ENCODE measurements at places on chromosomes 4 and X. TPM values are rescaled to one million over a fixed set of nuclear protein-coding genes. Genes with fewer than 3 reads are reported as not detected.

ZCCHC12 gene
- polyA plus RNA-seq = 0.70 TPM

PPP1R2C gene
- not detected for polyA plus RNA-seq

DNA sequence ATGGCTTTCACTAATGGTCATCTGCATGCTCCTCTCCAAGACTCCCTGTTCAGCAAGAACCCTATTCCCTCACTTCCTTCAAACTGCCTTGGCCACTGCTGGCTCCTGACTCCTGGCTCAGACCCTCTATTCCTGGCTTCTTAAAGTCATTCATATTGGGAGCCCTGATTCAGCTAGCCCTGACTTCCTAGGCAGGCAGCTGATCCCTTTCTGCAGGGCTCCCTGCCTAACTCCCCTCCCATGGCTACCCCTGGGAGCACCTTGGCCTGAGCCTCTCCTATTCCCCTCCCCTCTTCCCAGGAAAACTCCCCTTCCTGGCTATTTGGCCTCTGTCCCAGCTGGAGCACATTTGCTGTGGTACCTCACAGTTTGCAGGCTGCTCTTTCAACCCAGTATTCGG is 154.9 kb upstream of the PJA1 start:
- DNase-seq = no peak

DNA sequence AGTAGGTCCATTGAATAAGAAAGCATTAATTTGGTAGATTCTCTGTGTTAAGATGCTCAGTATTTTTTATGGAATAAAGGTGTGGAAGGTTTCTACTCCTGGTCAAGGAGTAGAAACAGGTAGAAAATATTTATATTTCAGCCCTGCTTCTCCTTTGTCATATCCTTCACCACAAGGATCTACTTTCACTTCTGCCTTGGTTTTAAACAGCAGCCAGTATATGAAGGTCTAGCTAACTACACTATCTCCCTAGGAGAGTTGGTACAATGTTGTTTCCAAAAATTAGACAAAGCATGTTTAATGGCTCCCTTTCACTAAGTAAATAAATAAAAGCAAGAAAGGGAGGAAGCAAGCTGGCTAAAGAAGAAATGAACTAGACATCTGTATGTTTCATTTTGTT is 44.6 kb upstream of the GYPA start:
- no peak for DNase-seq

GRCh38 chr4:152773953-152774352 is 5.6 kb downstream of the TIGD4 start:
- no peak for DNase-seq

DNA sequence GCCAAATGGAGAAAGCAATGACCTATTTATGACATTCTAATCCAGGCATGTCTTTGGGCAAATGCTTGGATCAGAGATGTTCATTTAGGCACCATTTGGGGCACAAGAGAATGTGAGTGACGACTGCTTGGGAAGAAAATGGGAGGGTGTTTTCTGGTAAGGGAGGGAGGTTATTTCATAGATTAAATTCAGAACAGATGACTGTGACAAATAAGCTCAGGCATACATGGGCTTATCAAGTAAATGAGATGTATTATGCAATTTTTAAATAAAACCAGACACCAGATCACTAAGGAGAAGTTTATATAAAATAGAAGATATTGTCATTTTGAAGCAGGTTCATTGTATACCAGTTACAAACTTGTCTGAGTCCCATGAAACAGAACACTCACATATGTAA is 71.4 kb upstream of the UGT8 start:
- DNase-seq = no peak

DNA sequence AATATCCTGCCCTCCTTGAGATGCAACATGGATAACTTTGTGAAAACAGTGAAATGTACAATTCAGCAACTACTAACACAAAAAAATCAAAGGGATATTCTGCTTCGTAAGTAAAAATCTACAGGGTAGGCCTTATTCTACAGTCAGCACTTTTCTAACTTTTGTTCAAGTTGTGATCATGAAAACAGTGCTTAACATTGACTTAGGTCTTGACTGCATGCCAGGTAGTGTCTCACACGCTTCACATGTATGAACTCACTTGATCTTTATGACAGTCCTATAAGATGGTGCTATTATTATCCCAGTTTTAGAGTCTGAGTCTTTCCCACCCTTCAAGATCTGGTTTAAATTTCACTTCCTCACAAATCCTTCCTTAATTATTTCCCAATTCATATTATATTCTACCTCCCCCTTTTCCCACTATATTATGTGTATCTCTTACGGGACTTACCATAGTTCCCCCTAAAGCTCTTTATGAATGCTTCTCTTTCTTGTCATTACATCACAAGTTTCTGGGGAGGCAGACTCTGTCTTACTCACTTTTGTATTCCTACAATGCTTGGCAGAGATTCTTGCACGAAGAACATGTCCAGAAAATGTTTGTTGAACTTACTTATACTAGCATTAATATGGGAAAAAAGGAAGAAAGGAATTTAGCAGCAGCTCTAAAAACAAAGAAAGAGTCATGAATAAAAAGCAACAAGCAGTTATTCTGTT is 179.8 kb downstream of the SCFD2 start:
- DNase-seq = no peak

GRCh38 chrX:18970465-18970864 is 13.4 kb downstream of the PHKA2 start:
- DNase-seq = no peak

DNA sequence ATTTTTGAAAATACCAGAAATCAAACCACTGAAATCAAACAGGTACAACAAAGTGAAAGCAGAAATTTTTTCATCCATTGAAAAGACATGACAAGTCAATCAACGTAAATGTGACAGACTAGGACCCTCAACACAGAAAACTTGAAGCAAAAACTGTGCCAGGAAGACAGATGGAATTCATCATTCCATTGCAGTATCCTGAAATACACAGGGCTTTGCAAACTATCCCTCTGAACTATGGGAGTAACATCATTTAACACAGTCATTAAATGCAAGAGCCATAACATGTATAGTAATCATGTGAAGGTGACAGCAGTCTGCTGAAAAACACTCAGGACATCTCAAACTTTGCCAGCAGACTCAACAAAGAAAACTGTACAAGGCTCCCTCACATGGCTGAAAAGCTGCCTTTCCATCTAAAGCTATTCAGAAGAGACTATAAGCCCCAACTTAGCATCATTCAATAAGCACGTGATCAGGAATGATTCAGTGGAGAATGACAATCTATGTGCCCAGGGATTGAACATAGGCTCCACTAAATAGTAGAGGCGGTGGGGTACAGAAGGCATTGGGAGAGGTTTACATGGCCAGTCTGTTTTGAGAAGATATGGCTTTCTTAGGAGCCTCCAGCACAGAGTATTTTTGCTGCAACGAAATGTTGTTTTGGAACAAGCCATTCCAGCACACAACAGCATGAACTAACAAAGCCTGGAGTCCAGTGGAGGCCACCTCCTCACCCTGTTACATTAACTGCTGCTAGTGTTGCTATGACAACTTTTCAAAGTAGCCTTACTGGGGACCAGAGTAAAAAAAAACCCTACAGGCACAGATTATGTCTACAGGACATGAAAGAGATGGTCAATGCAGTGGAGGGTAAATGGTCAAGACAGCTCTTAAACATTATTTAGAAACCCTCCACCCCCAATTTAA is 274.5 kb upstream of the NOCT start:
- no peak for DNase-seq

CSN1S1 gene
- polyA plus RNA-seq = not detected

DNA sequence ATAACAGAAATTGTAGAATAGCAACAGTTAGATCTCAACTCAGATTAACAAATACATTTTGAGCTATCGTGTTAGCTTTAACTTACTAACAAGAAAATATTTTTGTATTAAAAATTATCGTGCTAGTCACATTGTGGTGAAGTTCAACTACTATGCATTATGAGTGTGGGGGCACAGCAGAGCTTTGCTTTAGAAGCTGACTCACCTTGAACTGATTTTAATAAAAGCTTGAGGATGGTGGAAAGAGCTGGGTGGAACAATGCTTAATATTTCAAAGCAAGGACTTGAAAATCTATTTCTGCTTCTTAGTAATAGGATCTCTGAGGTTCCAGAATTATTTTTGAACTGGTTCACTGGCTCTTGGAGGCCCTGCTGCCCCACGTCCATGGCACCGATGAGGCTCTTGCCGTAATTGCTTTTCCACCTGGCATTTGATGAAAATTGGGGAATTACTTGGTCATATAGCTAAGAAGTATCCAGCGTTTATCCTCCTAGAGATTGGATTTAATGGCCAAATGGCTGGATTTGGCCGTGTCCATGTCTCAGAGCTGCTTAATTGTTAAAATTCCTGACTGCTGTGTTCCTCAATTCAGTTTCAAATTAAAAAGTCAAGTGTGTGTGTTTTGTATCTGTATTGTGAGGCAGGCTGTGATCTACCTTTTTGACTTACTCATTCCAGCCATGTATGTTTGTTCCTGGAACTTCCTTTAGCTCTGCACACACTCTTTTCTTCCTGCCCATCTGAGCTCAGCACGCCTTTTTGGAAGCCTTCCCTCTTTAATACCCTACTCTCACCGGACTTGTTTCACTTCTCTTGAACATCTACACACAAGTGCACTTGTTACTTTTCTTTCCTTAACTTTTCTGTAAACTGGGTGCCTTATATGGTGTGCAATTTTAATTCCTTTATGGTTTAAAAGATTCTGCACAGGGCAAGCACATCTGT is 66.6 kb upstream of the LIMCH1 start:
- no peak for DNase-seq

FAM9B gene
- polyA plus RNA-seq = 0.25 TPM

MAGEC3 gene
- 0.37 TPM for polyA plus RNA-seq

REPS2 gene
- polyA plus RNA-seq = 12.1 TPM

MAGEA9B gene
- not detected for polyA plus RNA-seq

- DNase-seq = no peak
Measured at GRCh38 chr4:114208574-114209151, 229.2 kb upstream of the ARSJ start.

GRCh38 chr4:24669751-24670150 is 85.4 kb upstream of the DHX15 start:
- no peak for DNase-seq

GIMD1 gene
- not detected for polyA plus RNA-seq
